ENCODE measurements at places on chromosomes 7 and 10.

DNA sequence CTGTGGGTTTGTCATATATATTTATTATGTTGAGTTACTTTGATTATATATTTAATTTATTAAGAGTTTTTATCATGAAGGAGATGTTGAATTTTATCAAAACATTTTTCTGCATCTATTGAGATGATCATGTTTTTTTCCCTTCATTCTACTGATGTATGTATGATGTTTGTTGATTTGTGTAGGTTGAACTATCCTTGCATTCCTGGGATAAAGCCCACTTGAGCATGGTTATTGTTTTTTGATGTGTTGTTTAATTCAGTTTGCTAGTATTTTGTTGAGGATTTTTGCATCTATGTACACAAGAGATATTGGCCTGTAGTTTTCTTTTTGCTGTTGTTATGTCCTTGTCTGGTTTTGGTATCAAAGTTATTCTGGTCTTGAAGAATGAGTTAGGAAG, 31.1 kb downstream of the SCART1 start:
- DNase-seq: no peak

DNA sequence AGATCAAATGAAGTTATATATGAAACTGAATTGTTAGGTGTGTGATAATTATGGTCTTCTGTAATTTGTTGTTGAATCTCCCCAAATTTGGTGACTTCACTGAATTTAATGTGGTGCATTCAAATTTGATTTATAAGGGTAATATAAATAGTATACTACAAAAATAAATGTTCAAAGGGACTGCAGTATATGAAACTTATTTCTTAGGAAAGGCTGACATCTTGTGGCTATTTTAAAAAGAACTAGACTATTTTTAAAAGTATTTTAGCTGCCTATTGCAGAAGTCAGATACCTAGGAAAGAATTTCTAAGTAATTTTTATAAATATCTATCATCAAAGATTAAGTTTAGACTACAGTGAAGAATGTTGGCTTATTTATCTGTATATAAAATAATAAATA, 36.6 kb downstream of the ATRNL1 start:
- no peak for DNase-seq

- no peak for DNase-seq
Measured at GRCh38 chr10:110637558-110638053, 6.5 kb upstream of the RBM20 start.

DNA sequence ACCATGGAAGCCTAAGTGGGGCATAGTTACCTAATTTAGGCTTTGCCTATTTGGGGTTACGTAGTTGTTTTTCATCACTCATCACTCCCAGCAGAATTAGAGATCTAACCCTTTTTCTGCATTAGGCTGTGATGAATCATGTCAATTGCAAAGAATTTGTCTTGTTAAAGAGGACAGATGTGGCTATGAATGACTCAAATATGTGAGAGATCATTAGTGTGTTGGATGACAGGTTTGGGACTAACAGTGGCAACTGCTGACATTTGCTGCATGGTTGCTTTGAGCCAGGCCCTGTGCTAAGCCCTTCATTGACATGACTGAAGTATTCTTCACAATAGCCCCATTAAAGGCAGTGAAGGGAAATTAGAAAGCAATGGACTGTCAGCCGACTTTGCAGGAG, 83.4 kb upstream of the BMPER start:
- no peak for DNase-seq

GRCh38 chr7:135741905-135742304, 6.7 kb downstream of the FAM180A start:
- DNase-seq: no peak

All from T-helper 1 cell (primary cell).